Putamen (tissue), 1 donor: ENCODE measurements at places on chromosomes 16 and 17.
A peak's percentile ranks its signal among the peaks of the same experiment; 100 is the strongest.

- peak; percentile 41 for DNase-seq
Measured at GRCh38 chr17:2282297-2282873, 21.2 kb downstream of the SMG6 start.

- DNase-seq, result no peak
Measured at GRCh38 chr16:69581297-69581696, 15.5 kb downstream of the NFAT5 start.

- no peak for DNase-seq
Measured at GRCh38 chr16:28184625-28185024, 27.1 kb downstream of the XPO6 start.

DNA sequence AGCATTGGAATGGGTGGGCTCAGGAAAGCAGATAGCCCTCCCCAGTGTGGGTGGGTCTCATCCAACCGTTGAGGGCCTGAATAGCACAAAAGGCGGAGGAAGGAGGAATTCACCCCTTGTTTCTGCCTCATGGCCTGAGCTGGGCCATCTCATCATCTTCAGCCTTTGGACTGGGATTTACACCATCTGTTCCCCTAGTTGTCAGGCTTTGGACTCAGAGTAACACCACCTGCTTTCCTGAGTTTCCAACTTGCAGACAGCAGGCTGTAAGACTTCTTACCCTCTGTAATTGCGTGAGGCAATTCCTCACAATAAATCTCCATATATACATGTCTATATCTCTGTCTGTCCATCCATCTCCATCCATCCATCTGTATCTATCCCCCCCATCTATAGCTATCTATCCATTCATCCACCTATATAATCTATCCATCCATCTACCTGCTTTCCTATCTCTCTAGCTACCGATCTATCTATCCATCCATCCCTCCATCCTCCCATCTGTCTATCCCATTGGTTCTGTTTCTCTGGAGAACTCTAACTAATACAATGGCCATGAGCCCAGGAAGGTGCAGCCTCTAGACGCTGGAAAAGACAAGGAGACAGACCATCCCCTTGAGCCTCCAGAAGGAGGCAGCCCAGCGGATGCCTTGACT, 21.3 kb downstream of the DNAH17 start:
- DNase-seq, result no peak

DNA sequence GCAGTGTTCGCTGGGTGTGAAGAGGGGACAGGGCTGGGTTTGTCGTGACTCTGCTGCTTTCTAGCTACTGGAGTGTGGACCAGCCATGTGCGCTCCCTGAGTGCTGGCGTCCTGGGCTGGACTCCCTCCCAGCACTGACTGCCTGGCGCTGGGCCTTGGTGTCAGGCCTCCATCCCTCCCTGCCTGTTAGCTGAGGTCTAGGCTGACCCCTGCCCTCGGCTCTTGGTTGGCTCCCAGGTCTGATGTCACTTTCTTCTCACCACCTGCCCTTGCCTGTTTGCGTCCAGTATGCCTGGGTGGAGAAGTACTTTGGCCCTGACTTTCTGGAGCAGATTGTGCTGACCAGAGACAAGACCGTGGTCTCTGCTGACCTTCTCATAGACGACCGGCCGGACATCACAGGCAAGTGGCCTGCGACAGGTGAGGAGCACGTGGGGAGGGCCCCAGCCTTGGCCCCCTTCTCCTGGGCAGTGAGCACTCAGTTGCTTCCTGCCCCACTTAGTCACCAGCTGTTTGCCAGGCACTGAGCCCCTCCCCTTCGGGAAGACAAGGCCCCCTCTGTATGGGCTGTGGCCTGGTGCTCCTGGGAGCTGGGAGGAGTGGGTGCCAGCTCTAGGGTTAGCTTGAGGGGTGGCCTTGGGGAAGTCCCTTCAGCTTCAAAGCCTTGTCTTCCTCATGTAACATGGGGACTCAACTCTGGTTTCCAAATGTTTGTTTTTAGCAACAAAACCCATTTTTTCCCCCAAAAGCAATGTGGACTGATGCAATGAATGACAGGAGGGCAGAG, 41.5 kb downstream of the NT5M start:
- DNase-seq, result no peak

- no peak for DNase-seq
Measured at GRCh38 chr16:82628711-82629110, 1.9 kb downstream of the CDH13 start.

DNA sequence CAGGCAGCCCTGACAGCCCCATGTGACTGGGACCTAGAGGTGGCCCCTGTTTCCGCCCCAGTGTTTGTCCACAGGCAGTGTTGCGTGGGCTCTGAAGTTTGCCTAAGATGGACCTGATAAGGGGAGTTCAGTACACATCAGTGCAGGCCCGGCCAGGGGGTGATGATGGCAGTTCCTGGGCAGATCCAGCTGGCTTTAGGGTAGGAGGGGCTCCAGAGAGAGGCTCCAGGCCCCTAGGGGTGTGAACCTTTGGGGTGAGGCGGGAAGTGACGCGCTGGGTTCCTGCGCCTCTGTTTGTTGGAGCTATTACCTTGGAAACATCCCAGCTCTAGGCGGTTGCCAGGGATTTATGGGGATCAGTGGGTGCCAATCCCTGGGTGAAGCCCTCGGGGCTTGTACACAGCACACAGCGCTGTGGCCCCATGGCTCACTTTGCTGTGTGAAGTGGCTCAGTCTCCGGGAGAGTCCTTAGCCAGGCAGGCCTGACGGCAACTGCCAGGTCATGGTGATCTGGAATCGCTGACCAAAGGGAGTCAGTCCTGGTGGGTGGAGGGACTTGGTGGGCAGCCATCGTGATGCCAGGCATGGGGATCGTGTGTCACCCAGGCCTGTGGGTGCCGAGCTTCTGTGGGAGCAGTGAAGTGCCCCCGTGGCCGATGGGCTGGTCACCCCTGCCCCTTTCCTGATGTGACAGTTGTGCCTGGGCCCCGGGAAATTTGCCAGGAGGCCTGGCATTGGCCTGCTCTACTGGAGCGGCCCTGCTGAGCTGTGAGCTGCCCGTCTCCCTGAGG, 146.1 kb downstream of the SEC14L1 start:
- DNase-seq, result no peak

GRCh38 chr17:27562777-27563455, 68.1 kb upstream of the LGALS9 start:
- no peak for DNase-seq

- DNase-seq, result no peak
Measured at GRCh38 chr17:10812674-10813073, 8.8 kb upstream of the TMEM238L start.

DNA sequence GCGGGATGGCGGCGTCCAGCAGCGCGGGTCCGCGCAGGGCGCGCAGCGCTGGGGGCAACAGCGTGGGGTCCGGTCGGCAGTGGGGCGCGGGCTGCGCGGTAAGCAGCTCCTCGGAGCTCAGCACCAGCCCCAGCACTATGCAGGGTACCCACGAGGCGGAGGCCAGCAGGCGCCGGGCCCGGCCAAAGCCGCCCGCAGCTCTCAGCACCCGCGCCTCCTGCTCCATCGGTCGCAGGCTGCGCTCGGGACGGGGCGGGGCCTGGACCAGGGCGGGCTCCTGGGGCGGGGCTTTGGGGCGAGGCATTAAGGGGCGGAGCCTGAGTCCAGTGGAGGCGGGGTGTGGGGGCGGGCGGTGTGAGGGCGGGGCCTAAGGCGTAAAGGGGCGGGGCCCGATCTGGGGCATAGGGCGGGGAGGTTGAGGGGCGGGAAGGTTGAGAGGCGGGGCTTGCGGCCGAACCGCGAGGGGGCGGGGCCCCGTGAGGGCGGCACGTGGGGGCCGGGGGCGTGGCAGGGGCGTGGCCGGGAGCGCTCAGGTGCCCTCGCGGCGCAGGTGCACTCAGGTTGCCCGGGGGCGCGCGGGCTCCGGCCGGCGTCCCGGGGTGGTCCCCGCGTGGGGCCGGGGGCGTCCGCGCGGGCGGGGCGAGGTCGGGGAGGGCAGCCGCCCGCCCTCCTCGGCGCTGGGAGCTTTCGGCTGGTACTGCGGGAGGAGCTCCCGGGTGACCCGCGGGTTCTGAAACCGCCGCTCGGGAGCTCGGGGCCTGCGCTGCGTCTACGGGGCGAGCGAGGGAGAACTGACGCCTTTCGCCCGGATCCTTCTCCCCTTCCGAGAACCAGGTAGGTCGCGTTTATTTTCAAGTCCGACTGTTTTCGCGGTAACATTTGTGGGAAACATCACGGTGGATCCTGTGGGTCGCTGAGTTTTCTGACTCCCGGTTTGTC, 1.4 kb upstream of the SLC22A31 start:
- DNase-seq, result no peak

- DNase-seq, result no peak
Measured at GRCh38 chr16:2524339-2524938, 4.3 kb downstream of the AMDHD2 start.

- no peak for DNase-seq
Measured at GRCh38 chr16:2966808-2967191, 2.3 kb upstream of the PAQR4 start.

DNA sequence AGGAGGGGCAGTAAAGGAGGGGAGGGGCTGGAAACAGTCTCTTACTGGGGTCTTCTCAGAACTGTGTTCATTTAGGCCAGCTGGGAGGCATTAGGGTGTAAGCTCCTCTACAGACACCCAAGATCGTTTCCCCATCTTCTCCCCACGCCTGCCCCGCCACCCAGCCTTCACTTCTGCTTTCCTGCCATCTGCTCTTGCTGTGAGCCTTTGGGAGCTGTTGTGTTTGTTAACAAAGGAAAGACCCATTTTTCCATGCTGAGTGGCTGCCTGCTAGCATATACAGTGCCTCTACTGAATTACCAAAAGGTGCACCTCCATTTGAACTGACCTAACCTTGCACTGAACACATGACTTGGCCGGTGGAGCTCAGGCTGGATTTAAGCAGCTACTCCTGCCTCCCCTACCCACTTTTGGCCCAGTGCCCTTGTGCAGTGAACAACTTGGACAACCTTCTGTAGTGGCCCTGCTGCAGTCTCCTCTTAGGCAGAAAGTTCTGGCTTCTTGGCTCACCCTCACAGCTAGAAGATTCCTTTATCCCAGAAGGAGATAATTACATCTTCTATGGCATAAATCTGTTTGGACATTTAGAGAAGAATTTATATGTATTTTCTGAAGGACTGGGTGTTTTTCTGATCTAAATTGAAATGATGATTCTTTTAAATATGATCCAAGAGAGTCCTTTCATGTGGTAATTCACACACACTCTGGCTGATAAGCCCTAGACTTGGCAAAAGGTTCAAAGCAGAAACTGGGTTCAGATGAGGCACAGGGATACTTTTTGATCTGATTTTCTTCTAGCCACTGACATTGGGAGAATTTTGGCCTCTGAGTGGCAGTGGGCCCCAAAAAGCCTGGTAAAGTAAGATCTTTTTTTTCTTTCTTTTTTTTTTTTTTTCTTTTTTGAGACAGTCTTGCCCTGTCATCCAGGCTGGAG, 81.9 kb upstream of the HNF1B start:
- no peak for DNase-seq

GRCh38 chr16:66291833-66292232, 74.7 kb upstream of the CDH5 start:
- DNase-seq, result no peak

DNA sequence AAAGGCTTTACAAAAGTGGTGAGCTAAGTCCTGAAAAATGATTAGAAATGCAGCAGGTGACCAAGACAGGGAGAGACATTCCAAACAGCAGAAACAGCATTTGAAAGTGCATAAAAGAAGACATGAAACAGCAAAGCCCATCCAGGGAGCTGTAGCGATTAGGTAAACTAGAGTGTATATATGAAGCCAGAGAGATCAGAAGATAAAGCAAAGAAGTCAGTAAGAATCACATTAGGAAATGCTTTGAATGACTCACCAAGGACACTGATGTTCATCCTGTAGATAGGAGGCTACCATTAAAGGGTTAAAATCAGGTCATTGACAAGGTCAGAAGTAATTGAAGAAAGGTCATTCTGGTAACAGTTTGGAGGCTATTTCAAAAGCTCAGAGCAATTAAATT, 27.6 kb upstream of the VAT1L start:
- DNase-seq, result no peak

- no peak for DNase-seq
Measured at GRCh38 chr17:50213026-50214022, 11.9 kb upstream of the COL1A1 start.

- peak; percentile 67 for DNase-seq
Measured at GRCh38 chr16:80931801-80932707, 74.6 kb downstream of the CMC2 start.

DNA sequence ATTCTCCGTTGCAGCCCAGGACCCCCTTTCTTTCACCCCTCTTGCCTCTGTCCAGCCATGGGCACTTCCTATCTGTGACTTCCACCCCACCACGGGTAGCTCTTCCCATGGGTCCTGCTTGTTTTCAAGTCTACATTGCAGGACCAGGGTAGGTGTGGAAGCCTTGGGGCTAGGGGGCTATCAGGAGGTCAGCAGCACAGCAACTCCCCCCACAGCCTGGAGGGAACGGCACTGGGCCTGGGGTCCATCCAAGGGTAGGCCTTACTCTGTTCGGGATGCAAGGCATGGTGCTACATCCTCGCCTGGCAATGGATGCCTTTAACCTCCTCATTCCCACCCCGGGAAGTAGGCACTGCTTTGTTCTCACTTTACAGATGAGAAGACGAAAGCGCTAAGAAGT, 109.3 kb downstream of the IRX5 start:
- no peak for DNase-seq

GRCh38 chr17:39828443-39828842, 35.7 kb downstream of the IKZF3 start:
- DNase-seq, result no peak

GRCh38 chr16:66619534-66620428, 15.3 kb downstream of the CMTM3 start:
- no peak for DNase-seq
